ENCODE measurements at places on chromosomes 2 and 18.

DNA sequence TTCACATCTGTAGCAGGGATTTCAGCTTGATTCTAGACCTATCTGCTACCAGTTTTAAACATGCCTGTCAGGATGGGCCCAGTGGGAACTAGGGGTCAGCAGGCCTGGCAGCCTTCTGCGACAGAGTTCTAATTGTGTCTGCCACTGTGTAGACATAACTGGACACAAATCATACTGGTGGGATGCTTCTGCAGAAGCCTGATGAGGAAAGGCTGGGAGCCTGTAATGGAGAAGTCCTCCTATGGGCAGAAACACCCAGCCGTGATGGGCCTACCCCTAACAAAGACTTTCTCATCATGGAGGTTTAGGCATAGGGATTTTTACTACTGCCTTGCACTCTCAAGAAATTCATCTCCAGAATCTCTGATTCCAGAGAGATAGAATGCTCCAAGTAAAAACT is 166.9 kb downstream of the PDE11A start:
- DNase-seq, result no peak

GRCh38 chr18:77056344-77057005 is 76.1 kb downstream of the MBP start:
- no peak for DNase-seq

DNA sequence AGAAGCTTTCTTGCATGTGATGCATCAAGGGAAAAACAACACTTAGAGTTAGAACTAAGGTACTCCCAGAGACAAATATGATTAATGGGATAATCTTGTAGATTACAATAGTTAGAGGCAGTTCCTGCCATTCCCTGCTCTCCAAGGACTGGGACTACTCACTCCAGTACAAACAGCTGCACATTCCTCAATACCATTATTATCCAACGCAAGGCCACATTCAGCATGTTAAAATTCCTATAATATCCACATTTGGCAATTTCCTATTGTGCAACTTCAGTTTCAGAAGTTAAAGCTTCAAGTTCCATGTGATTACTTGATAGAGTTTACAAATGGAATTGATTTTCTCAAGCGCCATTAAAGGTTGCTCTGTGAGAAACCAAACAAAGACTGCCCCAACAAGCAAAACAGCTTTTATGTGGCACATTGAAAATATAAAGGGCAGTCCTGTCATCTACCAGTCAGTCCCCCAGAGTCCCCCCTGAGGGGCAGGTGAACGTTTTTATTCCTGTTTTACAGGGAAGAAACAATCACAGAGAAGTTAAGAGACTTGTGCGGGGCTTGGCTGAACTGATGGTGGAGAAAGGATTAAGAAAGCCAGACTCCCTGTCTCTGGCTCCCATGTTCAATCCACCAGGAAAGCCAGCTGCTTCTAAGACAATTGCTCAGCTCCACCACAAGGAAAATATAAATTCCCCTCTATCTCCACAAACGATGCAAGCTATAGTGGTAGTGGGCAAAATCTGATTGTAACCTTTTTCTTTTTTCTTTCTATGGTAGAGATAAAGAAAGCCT is 72.6 kb downstream of the TXNL1 start:
- no peak for DNase-seq

GRCh38 chr18:3219241-3219630 is 532 bp downstream of the MYOM1 start:
- DNase-seq, result no peak

- DNase-seq, result no peak
Observed at GRCh38 chr2:74742471-74742870, 88.4 kb downstream of the SEMA4F start.

GRCh38 chr2:113157118-113157896 is 16.5 kb upstream of the PSD4 start:
- DNase-seq, result peak; percentile 57

DNA sequence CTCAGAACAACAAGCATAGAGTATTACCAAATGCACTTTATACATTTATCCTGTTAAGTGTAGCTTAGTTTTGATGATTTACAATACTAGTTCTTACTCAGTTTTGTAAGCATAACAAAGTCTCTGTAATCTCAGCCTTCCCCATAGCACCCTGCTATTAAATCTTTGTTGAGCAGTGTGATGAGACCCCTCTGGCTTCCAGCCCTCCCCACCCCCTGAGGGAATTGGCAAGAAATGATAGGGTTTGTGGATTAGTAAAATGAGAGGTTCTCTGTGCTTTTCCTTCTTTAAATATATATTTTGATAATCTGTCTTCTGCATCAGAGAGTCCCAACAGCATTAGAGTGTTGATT is 37.2 kb downstream of the ZNF521 start:
- no peak for DNase-seq

DNA sequence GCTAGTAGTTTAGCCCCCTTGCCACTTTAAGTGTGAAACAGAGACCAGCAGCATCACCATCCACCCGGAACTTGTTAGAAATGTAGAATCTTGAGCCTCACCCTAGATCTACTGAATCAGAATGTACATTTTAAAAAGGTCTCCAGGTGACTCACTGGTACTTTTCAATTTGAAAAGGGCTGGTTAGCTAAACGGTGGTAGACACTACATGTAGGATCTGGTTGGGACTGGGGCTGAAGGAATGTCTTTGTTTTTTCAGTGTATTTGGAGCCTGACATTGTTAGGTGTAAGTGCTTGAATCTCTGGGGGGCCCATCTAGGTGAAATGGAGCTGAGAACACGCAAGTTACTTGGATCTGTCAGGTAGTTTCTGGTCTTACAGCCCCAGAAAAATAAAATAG is 44.0 kb upstream of the XPO1 start:
- DNase-seq, result no peak

GRCh38 chr18:45590036-45590886 is 25.0 kb upstream of the SLC14A2 start:
- no peak for DNase-seq

GRCh38 chr18:51077217-51077616 is 47.2 kb downstream of the SMAD4 start:
- DNase-seq, result no peak

- DNase-seq, result no peak
Observed at GRCh38 chr2:223649554-223650533, 47.7 kb upstream of the SCG2 start.

GRCh38 chr2:233039846-233040530 is 7.5 kb downstream of the NEU2 start:
- DNase-seq, result no peak

- no peak for DNase-seq
Observed at GRCh38 chr2:73269686-73270465, 14.4 kb downstream of the FBXO41 start.

- no peak for DNase-seq
Observed at GRCh38 chr2:181188605-181189004, 208.2 kb downstream of the UBE2E3 start.

GRCh38 chr2:157492189-157492773 is 48.4 kb upstream of the CYTIP start:
- peak; percentile 59 for DNase-seq

- DNase-seq, result no peak
Observed at GRCh38 chr18:24924066-24924716, 427.8 kb downstream of the ZNF521 start.

DNA sequence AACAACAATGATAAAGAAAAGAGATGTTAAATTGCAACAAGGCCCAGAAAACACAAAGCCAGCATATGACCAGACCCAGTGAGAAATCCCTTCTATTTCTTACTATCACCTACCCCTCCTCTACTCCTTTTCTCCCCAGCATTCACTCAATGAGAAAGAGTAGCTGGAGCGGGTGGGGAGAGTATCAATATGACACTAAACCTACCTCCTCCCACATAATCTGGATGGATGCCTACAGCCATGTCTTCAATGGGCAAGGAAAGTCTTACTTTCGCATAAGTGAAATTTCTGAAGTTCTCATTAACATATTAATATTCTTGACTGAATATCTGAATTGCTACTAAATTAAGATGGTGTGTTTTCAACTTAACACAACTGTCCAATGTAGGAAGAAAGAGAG is 78.2 kb downstream of the AFF3 start:
- no peak for DNase-seq

DNA sequence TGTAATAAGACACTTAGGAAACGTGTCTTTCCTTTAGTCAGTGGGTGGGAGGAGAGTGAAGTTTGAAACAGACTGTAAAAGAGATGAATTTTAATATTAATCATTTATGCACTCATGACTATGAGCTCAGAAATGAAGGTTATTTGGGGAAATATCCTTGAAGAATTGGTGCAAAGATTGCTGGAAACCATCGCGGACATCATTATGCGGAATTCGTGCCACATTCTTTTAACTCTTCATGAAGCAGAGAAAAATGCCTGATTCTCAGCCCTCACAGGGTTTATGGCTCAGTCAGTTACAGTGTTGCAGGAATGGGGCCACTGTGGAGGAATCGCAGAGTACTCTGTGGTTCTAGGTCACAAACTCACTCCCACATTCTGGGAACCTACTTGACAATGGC is 109.7 kb downstream of the RGPD3 start:
- no peak for DNase-seq
